Left renal cortex interstitium (tissue), 4 donors: ENCODE measurements at places on chromosomes 2 and 18. TPM values are rescaled to one million over a fixed set of nuclear protein-coding genes. Genes with fewer than 3 reads are reported as not detected.

NPAS2 gene
- 11.7 TPM for polyA plus RNA-seq

UGT1A10 gene
- polyA plus RNA-seq: not detected

NYAP2 gene
- 0.08 TPM for polyA plus RNA-seq

PTPN2 gene
- polyA plus RNA-seq: 64.5 TPM

DNA sequence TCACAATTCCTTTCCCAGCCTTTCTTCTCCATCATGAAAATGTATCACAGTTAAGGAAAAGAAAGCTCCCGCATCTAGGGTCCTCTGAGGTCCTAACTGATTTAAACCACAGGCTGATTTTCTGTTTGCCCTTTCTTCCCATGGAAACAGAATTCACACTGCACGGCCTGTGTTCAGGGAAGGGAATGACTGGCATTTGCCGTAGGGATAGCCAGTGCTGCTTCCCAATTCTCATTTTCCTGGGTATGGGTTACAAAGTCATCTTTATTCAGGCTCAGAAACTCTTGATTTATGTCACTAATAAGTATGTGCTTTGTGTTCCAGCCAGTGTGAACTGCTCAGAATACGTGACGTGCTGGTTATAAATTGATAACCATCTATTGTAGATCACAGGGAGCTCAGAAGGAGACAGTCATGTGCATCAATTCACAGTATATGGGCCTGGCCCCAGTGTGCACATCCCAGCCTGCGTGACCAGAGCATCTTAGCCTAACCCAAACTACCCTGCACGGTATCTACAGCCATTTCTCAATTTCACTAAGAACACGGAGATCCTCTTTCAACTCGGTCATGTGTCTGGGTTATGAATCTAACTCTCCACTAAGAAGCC is 163.3 kb downstream of the LRRC30 start:
- no peak for DNase-seq

- no peak for DNase-seq
Observed at GRCh38 chr18:79511671-79512301, 116.1 kb downstream of the NFATC1 start.

DNA sequence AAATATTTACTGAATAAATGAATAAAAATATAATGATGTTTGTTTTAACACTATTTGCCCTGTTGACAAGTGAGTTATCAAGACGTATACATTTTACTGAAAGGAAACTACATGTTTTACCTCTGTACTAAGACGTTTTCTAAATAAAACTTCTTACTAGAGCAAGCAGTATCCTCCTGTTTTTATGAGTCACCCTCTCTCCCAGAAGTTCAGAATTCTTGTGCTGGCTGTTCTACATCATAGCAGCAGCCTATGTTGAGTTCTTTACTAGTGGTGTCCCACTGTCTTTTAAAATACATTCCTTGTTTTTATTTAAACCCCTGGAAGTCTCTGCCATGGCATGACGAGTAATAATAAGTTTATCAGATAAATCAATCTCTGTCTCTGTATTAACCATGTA is 297.4 kb downstream of the CALCRL start:
- DNase-seq: no peak

DNA sequence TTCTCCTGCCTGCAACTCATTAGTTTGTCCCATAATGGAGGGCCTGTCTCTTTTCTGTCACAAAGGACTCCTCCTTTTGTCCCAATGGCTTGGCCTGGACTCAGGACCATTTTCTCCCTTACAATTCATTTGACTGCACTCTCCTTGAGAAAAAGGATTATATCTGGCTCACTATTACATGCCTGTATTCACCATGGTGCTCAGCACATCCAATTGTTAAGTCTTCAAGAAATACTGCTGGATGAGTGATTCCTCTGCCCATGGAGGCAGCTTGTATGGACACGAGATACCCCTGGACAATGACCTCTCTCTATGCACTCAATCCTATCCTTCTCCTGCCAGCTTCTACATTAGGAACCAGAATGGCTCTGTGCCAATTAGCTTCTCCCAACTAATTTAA is 47.0 kb downstream of the CHST9 start:
- no peak for DNase-seq

DNA sequence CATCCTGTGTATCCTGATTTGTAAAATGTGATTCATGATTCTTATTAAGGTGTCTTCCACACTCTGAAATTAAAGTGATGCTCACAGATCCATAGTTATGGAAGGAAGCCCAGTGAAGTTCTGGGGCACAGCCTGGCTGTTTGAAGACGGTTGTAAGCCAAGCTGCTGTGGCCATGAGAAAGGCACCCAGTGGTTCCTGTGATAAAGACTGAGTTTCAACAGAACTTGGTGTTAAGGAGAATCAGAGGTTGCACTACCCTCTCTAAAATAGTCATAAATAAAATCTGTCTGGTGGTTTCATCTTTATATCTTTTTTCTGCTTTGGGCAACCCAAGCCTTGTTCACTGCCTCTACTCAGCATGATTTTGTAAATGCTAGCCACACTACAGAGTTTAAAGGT is 32.2 kb upstream of the SPOPL start:
- DNase-seq: no peak

DNA sequence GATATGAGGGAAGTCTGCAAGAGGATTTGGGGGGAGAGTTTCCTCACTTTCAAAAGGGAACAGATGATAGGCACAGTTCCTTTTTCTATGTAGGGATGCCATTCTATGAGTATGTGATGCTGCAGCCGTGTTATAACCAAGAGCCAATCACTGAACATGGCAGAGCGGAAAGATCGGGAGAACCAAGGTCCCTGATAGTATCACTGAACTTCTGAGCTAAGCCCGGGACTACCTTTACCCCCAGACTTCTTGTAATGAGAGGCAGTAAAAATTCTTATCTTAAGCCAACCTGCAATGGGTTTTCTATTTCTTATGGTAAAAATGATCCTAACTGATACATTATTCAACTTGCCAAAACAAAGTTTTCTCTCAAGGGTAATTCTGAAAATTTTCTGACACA is 21.6 kb upstream of the SLC1A4 start:
- no peak for DNase-seq

DNA sequence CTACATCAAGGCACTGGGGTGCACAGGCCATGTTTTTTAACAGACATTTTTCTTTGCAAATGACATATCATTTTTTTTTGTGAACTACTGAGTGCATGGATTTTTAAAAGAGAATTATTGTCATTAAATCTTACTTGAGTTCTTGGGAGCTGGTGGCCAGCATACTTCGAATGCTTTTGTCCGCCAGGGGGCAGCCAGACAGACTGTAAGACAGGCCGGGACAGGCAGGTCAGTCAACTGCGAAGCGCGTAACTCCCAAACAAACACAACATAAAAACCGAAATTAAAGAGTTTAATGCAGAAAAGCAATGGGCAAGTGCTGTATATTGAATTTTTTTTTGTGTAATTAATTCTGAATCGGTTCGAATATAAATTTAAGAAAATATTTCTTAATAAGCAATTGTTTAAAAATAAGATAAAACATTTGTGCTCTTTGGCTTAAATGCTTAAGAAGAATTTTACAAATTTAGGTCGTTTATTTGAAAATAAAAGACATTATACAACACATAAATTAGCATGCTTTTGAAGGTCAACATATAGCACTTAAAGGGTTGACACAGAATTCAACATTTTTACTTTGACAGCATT is 142.2 kb upstream of the PXDN start:
- peak; percentile 30 for DNase-seq

DNA sequence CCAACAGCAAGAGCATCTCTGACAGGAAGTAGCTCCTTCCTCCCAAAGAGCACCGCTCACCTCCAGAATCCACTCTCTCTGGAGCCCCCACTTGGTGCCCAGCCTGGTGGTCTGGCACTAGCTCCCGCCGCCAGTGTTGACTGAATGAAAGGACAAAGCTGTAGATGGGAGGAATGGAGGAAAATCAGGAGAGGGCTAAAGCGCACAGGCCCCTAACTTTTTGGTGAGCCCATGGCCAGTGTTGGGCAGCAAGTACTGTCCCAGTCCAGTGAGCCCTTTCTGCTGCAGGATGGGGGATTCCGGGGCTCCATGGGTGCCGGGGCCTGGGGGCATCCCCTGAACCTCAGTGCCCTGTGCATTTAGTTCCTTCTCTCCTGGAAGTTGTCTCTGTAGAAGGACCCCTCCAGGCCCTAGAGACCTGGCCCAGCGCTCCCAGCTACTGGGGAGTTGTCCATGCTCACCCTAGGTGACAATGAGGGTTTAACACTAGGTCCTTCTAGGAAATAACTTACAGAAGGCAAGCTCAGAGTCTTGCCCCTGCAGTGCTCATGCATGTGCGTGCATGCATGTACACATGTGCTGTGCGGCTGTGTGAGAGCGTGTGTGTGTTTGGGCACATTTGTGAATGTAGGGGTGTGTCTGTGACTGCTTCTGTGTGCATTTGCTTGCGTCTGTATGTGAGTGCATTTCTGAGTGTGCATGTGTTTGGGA is 33.6 kb downstream of the GLI2 start:
- DNase-seq: no peak

- DNase-seq: no peak
Observed at GRCh38 chr18:75053028-75053629, 155.8 kb downstream of the PTGR3 start.

- DNase-seq: no peak
Observed at GRCh38 chr18:43195421-43195820, 79.9 kb upstream of the RIT2 start.

- no peak for DNase-seq
Observed at GRCh38 chr2:63738019-63738418, 103.7 kb upstream of the UGP2 start.

DNA sequence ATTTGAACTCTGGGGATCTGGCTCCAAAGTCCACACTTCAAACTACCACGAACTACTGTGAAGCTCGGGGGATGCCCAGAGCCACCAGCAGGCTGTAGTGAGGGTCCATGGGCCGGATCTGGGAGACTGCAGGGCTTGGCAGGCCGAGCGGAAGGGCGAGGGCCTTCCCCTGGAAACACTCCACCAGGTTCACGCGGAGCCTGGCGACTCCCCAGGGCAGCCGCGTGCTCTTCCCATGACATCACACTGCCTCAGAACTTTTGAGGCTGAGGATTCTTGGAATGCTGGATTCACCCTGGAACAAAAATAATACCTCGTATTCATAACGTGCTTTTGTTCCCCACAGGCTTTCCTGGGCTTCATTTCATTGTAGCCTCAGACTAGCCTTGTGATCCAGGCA is 201.0 kb downstream of the SMAD7 start:
- DNase-seq: no peak

GRCh38 chr2:190182071-190182524 is 119.6 kb upstream of the MSTN start:
- DNase-seq: no peak

DNA sequence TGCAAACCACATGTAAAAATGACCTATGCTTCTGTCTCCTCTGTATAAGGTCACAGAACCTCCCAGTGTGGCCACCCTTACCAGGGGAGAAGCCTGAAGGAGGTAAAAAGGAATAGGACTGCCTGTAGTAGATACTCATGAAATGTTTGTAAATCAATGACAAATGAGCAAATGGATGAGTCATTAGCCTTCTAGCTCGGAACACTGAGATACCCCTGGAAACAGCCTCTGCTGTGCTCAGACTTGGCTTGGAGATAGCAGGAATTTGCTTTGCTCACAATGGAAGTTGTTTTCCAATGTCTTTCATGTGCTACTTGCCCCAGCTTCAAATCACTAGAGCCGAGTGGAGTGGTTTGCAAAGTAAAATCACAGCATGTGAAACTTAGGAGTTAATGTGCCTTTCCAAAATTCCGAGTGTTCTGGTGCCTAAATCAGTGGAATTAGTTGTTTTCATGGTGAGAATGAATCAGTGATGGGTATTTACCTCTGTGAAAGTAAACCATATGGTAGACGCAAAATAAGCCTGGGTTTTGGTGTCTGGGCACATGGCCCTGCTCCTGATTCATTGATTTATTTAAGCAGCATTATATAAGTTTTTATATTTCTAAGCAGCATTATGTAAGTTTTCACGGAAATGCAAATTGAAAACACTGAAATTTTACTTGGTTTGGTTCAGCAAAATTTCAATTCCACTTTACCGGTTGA is 154.0 kb upstream of the MAP3K20 start:
- no peak for DNase-seq

GRCh38 chr2:84548303-84548702 is 32.0 kb downstream of the DNAH6 start:
- no peak for DNase-seq
